ENCODE measurements at places on chromosomes 3 and 15. TPM values are rescaled to one million over a fixed set of nuclear protein-coding genes. Genes with fewer than 3 reads are reported as not detected.

DNA sequence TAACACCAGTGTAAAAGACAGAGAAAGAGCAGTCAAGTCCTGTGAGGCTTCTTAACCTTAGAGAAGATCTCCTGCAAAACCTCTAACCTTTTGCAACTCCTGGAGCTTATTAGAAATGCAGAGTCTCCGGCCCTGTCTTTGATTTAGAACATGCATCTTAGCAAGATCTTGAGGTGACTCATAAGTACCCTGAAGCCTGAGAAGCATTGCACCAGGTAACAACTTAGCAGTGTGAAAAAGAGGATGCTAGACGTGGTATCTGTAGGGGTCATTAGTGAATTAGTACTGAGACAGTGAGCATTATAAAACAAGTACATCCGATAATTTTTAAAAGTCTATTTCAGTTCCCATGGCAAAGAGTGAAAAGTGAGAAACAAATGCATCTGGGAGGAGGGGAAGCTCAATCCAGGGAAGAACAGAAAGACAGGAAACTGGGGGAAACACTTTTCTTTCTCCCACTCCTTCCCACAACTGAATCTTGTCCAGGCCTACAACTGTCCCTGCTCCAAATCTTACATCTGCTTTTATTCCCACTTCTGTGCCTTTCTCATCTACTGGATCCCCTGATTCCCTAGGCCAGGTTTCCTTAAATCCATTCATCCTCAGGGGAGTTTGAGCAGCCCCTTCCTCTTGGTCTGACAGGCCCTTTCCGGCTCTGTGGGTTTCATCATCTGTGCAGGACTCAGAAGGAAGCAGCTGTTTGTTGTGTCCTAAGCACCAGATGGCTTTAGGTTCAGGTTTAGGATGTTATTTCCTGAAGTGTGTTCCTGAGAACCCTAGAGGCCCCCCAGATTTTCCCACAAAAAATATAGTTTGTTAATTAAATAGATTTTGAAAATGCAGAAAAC lies 128.1 kb upstream of the IL12A start:
- DNase-seq = no peak

GRCh38 chr3:149042789-149043386 lies 43.4 kb downstream of the HLTF start:
- no peak for DNase-seq

- DNase-seq = no peak
Observed at GRCh38 chr3:156473341-156473740, 81.6 kb downstream of the SSR3 start.

GRCh38 chr3:10555263-10555662 lies 49.9 kb upstream of the ATP2B2 start:
- no peak for DNase-seq

The CSTA gene
- not detected for total RNA-seq

- no peak for DNase-seq
Observed at GRCh38 chr15:96126859-96127258, 203.6 kb upstream of the NR2F2 start.

The ASB14 gene
- not detected for total RNA-seq

DNA sequence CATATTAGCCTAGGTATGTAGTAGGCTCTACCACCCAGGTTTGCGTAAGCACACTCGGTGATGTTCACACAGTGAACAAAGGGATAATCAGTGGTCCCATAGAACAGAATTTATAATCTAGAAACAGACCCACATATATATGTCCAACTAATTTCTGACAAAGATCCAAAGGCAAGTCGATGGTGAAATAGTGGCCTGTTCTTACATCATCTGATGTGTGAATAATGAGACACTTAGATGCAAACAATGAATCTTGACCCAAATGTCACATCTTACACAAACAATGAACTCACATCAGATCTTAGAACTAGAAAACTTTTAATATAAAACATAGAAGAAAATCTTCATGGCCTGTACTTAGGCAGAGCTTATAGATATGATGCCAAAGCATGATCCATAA lies 17.6 kb upstream of the TM2D3 start:
- DNase-seq = no peak

DNA sequence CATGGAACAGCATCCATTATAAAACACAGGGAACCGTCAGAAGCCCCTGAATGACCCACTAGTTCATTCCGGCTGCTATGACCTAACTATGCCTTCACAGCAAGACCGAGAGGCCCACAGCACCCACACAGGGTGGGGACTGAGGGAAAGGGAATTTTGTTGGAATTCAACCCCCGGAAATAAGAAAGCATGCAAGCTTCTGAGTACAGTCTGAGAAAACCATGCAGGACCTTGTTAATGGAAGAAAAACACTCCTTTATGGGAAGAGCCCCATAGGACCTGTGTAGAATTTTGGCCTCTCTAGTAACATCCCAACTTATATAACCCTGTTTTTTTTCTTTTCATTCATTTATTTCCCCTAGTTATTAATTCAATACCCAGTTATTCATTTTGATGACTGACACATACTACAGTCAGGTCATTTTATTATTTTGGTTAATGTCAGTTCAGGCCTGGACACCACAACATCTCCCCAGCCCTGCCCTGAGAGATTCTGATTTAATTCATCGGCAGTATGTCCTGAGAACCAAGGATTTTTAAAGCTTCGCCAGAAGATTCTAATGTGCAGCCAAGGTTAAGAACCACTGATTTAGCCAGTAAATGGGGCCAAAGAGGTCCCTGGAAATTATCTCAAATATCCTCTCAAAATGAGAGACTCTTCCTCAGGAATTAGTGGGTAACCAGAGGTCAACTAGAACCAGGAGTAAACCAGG lies 231.6 kb upstream of the GOLGA6L4 start:
- no peak for DNase-seq

DNA sequence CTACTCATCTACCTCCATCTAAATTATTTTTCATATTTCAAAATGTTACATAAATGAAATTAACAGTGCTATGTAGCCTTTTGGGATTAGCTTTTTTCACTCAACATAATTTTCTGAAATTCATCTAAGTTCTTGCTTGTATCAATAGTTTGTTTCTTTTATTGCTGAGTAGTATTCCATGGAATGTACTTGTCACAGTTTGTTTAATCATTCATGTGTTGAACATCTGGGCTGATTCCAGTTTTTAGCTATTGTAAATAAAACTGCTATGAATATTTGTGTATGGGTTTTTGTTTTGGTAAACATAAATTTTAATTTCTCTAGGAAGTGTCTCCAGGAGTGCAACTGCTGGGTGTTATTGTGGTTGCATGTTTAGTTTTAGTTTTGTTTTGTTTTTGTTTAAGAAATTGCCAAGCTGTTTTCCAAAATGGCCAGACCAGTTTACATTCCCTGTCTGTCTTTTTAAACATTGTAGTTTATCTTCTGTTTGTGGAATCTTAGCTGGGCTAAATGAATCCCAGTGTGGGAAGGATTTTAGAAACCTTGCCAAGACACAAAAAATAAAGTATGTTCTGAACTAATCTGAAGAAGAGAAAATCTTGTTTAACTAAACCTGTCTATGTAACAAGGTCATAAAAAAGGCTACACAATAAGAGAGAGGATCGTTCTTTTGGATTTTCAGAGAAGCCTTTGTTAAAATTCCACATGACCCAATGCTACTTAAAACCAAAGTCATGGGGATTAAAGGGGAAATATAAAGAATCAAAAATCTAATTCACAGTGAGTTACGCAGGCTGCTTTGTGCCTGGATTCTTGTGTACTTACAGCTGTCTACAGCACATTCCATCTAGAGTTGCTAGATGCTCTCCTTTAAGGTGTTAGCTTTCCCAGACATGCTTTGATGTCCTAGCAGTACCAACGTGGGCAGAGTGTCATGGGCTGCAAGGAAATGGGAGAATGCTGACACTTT lies 129.2 kb upstream of the SUCLG2 start:
- no peak for DNase-seq

The RNU5B-1 gene
- not detected for total RNA-seq

DNA sequence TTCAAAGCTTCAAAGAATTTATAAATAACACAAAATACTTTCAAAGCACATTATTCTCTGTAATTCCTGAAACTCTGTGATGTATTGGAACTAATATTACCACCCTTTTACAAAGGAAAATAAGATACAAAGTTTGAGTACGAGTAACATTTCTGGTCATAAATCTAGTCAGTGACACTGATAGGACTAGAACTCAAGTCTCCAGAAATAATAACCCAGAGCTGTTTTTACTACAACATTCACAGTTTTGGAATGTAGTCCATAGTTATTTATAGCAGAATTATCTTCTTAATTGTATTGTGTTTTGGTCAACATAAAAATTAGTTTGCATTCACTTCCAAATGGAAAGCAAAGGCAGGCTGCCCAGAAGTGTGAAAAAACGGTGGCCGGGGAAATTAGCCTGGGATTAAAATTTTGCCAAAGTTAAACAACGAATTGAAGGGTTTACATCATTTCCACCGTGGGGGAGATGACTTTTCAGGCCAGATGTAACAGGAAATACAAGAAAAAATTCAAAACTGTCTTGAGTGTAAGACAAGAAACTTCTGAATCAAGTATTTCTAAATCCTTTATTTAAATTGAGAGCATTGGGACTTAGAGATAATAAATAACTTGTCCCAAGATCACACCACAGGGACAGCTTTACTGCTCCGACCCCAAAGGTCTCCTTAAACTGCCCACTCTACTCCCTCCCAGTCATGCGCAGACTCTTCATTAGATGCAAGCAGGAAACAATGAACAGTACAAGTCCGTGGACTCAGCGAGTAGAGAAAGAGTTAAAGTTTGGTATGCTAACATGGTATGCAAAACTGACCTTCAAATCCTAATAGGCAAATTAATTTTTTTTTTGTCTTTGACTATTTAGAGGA lies 74.3 kb upstream of the VGLL4 start:
- no peak for DNase-seq

DNA sequence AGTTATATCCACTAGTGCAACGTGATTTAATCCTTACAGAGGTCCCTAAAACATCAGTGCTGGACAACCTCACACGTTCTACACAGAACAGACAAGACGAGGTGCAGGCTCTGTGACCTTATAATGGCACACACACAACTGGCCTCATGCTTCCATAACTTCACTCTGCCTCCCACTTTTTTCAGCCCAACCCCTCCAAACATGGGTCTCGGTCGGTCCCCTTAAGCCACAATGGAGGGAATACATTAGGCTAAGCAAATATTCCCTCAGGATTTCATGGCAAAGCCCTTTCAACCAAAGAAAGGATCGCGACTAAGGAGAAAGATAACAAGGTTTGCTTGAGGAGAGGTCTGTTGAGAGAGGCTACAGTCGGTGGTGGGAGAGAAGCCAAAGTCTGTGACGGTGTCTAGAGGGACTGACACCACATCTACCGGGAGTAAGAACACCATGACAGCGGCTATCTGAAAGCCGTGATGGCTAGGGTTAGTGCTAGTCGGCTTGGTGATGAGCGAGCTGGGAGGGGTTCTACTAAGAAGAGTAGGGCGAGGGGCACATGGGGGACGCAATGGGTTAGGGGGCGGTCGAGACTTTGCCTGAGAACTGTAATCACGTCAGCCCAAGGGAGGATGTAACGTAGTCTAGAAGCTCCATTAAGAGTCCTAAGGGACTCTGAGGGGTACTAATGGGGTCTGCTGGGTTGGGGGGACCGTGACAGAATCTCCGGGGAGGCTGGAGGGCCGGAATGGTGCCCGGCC lies 1.0 kb downstream of the MYO9A start:
- DNase-seq = no peak

DNA sequence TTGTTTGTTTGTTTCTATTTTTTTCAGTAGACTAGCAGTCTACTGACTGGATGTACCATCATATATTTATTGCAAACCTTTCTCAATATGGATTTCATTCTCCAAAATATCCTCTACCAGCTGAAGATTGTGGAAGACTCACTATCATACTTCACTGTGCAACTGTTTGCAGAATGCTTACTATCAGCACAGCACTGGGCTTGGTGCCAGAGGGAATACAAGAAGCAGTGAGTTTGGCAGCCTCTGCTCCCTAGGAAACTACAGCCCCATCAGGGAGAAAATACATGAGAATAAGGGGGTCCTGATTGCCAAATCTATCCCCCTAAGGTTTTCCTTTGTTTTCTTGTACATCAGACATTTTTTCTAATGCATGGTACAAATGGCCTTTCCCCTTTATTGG lies 27.5 kb downstream of the AQP9 start:
- DNase-seq = no peak

DNA sequence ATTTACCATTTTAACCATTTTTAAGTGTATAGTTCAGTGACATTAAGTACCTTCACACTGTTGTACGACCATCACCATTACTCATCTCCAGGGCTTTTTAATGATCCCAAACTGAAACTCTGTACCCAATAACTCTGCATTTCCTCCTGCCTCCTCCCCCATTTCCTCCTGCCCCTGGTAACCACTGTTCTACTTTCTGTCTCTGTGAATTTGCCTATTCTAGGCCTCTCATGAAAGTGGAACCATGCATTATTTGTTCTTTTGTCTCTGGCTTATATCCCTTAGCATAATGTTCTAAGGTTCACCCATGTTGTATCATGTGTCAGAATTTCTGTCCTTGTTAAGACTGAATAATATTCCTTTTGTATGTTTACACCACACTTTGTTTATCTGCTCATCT lies 154.2 kb downstream of the MECOM start:
- no peak for DNase-seq

DNA sequence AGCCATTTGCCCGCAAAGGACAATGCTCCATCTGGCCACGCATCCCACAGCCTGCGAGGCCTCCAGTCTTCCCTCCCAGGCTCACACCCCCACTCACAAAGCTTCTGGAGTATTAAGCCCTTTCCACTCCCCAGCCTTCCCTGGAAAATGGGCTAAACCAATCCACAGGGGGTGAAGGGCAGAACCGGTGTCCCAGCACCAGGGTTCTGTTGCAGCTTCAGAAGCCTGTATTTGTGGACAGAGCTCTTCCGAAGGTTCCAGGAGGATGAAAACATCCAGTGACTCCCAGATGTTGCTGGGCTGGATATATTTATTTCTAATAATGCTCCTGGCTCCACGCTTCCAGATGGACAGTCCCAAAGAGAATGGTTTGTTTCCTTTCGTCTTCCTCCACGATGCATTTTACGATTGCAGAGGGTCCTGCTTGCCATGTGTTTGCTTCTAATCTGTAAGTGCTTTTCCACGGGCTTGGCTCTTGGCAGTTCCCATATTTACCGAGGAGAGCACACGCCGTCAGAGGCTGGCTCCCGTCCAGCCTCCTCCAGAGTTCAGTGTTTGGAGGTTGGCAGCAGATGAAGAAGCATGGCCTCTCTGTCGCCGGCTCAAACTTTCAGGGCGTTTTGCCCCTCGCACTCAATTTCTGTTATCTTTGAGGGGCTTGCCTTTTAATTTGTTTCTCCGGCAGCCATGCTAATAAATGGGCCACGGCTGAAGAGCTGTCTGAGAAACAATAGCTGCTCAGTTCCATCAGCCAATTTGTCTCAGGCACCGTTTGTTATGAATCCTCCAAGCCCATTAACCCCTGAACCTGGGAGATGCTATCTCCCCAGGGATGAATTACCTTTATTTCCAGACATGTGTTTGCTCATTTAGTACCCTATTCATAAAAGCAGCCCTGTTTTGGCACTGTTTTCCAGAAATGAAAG lies 367.9 kb upstream of the PROK2 start:
- DNase-seq = no peak

All from kidney epithelial cell (primary cell).